ENCODE measurements at places on chromosomes 3 and 15.
A peak's percentile ranks its signal among the peaks of the same experiment; 100 is the strongest.

GRCh38 chr15:48794697-48795134 is 16.2 kb downstream of the CEP152 start:
- no peak for DNase-seq

GRCh38 chr3:150823277-150823676 is 60.3 kb upstream of the SIAH2 start:
- no peak for DNase-seq

- no peak for DNase-seq
These were observed 148.4 kb downstream of the APBA2 start for GRCh38 chr15:29034151-29034550.

DNA sequence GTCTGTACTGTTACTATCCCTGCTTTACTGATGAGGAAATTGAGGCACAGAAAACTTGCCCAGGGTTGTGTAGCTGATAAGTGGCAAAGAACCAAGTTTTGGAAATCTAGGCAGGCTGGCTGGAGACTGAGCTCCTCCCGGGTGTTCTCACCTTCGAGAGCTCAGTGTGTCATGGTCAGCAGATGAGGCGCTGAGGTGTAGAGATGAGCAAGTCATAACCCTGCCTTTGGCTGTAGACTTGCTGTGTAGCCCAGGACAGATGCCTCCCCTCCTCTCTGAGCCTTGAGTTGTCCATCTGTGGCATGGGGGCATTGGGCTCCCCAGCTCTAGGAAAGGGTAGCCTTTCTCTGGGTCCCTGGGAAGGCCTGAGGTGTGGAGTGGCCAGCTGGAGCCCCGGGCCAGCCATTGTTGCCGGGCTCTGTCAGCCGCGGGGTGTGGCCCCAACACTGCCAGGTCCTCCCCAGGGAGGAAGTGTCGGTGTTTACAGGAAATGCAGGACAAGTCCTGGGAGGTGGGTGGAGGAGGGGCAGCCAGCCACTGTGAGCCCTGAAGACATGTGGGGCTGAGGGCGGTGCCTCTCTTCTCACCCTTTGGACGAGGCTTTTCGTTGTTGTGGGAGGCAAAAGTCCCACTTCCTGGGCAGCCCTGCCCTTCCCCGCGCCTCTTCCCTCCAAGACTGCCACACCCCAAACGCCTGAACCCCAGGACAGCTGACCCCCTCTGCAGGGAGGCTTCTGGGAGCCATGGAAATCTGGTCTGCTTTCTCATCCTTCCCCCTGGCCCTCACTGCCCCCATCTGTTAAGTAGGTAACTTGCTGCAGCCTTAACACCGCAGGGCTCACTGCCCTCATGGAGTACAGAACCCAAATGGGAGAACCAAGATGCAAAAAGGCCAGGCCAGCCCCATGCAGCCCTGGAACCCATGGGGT is 29.1 kb downstream of the FGD5 start:
- no peak for DNase-seq

DNA sequence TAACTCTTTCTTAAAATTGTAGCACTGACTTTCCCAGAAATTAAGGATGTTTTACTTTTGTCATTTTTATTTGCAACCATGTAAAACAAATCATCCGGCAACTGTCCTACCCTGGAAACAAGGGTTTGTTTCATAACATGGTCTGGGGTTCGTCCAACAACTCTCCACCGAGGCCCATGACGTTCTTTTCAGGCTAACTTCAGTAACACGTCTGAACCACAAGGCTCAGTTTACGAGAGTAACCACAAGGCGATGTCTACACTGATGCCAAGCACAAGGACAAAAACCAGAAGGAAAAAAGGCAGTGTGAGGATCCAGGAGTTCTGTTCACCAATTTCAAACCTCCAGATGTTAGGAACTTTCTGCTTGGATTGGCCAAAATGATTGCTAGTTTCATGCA is 546.1 kb downstream of the NTRK3 start:
- DNase-seq = no peak

DNA sequence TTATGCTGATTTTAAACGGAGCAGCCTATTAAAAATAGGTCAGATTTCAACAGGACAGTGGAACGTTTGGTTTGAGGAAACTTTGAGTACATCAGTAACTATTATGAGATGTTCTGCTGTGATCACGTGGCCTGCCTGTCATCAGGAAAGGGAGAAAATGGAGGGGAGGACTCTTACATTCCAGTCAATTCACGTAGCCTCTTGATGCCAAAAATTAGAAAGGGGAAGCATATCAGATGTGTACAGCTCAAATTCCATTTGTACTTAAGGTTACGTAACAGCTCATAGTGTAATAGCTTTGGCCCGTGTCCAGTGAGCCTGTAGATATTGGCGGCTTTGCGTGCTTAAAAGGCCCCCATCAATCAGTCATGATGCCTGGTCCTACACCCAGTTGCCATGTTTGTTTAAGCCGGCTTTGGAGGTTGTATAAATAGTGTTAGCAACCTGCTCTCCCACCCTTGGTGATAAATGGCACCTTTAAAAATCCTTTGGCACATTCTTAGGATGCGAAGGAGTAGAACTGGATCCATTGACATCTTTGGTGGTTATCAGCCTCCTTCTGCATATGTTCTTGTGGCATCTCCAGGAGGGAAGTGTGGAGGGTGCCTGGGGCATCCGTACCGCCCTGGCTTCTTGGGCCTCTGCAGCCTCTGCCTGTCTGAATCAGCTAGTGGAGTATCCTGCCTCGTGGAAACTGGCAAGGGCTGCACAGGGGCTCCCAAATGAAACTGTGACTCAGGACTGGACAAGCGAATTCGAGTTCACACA is 163.9 kb downstream of the THSD4 start:
- peak; percentile 78 for DNase-seq

GRCh38 chr3:8154617-8155016 is 347.0 kb upstream of the LMCD1 start:
- DNase-seq = no peak

DNA sequence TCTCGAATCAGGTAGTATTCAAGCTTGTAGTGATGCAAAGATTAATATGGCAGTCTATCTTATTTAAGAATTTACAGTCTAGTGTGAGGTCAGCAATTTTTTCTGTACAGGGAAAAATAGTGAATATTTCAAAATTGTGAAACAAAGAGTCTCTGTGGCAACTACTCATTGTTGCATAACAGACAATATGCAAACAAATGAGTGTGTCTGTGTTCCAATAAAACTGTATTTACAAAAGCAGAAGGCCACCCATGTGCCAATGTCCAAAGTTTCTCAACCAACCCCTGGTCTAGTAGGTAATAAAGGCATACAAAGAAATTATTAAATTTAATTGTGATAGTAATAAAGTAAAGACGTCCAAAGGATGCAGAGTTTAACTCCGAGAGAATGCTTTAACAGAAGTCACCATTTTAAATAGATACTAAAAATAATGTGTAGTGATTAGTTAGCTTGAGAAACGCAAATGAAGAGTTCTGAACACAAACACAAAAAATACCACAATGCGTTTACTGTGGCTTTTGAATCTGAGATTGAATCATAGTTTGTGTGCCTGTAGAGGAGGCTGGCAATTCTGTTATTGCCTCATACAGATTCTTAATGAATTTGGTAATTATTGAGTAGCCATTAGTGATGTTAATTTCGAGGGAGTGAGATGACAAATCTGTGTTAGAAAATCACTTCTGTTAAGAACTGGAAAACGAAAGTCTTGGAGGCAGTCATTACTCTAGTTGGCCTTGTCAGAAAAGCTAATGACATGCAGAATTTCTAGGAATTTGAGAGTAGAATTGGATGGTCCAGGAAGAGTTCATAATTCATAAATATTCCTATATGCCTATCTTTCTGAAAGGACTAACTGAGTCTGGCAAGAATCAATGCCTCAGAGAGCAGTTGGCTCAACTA is 48.7 kb downstream of the CADM2 start:
- no peak for DNase-seq

DNA sequence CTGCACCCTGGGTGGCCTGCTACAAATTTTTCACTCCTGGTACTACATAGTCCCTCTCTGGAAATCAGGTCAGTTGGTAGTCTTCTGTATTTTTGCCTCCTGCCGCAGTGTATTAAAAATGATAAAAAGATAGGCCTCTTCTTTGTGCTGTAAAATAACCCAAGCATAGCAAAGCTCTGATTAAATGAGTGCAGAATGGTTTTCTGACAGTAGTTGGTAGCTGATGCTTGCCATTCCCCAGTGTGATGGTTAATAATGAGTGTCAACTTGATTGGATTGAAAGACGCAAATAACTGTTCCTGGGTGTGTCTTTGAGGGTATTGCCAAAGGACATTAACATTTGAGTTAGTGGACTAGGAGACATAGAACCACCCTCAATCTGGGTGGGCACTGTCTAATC is 264.4 kb upstream of the ZNF717 start:
- no peak for DNase-seq

DNA sequence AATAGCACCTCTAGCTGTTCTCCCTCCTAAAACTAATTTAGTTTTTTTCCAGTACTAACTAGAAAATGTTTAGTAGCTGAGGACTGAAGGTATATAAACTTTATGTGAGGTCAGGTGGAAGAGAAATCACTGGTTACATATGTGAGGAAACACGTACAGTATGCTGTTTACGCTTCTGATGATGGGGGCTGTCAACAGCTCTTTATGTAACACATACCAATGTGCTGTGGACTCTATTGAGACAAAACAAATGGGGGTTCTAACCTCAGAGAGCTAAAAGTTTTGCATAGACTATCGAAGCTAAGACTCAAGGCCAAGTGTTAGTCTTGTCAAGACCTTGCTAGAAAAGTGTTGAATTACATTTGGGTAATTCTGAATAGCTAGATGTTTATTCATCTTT is 107.5 kb downstream of the SYNPR start:
- no peak for DNase-seq

DNA sequence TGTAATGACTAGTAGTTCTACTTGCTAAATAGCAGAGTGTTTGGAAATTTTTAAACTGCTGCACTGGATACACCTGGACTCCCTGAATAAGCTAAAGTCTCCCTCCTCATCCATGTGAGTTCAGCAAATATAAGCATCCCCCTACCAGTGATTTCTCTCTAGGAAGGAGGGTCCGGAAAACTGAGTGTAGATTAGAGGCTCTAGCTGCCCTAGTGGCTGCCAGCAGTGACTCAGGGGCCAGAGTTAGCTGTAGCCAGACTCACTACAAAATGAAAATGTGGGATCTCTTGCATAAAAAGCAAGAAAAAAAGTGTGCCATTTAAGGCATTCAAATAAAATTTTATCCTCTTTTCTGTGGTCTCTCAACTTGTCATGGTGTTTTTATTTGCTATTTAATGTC is 485.0 kb upstream of the ATP11B start:
- DNase-seq = no peak

- DNase-seq = no peak
These were observed 33.5 kb downstream of the ESYT3 start for GRCh38 chr3:138467931-138468330.

DNA sequence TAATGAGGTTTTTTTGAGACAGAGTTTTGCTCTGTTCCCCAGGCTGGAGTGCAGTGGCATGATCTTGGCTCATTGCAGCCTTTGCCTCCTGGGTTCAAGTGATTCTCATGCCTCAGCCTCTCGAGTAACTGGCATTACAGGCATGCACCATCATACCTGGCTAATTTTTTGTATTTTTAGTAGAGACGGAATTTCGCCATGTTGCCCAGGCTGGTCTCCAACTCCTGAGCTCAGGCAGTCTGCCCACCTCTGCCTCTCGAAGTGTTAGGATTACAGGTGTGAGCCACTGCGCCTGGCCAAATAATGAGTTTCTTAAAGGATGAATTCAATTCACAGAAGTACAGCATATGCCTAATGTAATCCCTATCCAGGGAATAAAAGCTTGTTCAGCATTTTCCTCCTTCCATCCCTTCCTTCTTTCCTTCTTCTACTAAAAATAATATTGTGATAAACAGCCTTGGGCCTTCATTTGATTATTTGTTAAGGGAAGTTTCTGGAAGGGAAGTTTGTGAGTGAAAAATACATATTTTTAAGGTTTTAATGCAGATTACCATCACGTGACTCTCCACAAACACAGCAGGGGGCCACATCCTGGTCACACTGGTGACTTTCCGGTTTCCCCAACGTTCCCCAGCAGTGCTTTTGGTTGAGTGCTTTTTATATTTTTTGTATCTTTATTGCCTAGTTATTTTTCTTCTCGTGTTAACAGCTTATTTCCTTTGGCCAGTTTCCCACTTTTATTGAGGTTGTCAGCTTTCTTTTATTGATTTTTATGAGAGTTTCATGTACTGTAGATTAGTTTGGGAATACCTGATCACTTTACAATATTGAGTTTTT is 116.8 kb downstream of the USP13 start:
- no peak for DNase-seq

- DNase-seq = no peak
These were observed 147.8 kb downstream of the SLC9A9 start for GRCh38 chr3:143700431-143700975.

DNA sequence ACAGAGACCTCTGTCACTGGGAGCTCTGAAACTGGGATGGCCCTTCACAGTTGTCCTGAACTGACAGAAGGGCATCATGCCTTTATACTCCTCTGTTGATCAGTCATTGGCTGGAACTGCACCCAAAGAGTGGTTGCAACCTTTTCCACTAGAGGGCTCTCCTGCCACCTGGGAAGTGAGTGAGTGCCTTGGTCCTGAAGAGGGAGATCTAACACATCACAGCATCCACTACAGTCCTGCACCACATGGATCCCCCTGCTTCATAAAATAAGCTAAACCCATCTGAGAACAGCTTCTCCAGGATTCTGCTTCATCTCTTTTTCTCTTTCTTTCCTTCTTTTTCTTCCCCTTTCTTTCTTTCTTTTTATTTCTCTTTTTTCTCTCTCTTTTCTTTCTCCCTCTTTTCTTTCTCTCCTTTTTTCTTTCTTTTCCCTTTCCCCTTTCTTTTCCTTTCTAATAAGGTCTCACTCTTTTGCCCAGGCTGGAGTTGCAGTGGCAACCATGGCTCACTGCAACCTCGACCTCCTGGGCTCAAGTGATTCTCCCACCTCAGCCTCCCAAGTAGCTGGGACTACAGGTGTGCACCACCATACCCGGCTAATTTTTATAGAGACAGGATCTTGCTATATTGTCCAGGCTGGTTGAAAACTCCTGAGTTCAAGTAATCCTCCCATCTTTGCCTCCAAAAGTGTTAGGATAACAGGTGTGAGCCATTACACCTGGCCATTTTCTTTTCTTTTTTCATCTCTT is 42.8 kb upstream of the RAF1 start:
- DNase-seq = no peak

DNA sequence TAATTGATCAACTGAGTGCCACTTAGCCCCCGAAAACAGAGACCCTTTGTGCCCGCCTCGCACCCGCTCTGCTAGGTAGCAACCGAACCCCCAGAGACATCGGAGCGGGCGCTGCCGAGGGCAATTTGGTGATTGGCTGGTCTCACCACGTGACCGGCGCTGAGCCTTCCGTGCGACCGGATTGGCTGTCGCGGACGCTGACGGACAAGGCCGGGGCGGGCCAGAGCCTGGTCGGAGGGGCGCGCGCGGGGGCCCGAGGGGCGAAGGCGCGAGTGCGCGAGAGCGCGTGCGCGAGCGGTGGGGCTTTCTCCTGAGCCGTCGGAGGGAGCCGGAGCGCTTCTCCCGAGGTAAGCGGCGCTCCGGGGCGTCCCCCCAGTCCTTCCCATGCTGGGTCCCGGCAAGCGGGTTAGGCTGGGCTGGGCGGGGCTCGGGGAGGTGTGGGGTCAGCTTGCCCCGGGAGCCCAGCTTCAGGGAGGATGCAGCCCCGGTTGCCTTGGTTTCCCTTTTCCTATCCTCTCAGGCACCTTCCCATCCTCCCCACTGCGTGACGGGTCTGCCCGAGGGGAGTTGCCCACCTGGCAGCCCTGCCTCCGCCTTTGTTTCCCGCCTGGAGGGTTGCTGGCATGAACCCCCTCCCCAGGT is at the start of gene TMEM108:
Gene TMEM108, plus strand, starts transcription at position 303 of the 642 bp plus-strand sequence.
- peak; percentile 94 for DNase-seq
